ENCODE measurements at places on chromosomes 12 and 14. TPM values are rescaled to one million over a fixed set of nuclear protein-coding genes. Genes with fewer than 3 reads are reported as not detected.

GRCh38 chr14:51368721-51369163 is 128.7 kb downstream of the TMX1 start:
- H3K27me3 ChIP-seq: no peaks in the 10 kb centered on the region
- H3K27ac ChIP-seq: no peak overlapping the region
- H3K36me3 ChIP-seq: no peaks in the 10 kb centered on the region
- no peaks in the 10 kb centered on the region for H3K4me1 ChIP-seq
- DNase-seq: peak; percentile 15

Gene OLR1
- 2.6 TPM for polyA plus RNA-seq

Gene SLC6A12
- polyA plus RNA-seq: 0.27 TPM

GRCh38 chr12:57072661-57073060 is 5.9 kb downstream of the NEMP1 start:
- no peak for DNase-seq
- no peak overlapping the region for H3K4me3 ChIP-seq
- no peaks in the 10 kb centered on the region for H3K27me3 ChIP-seq

- DNase-seq: peak; percentile 55
- H3K4me1 ChIP-seq: peaks cover 4% of the 10 kb centered on the region
- peak overlapping the region; percentile 98 for H3K4me3 ChIP-seq
- H3K27ac ChIP-seq: peak overlapping the region; percentile 68
- H3K27me3 ChIP-seq: no peaks in the 10 kb centered on the region
Measured at GRCh38 chr12:111597831-111598636, 1.1 kb downstream of the ATXN2 start.

Gene PSEN1
- 104 TPM for polyA plus RNA-seq

Gene NR2C1
- polyA plus RNA-seq: 44.4 TPM

Gene EDDM3A
- not detected for polyA plus RNA-seq

Gene TTC7B
- polyA plus RNA-seq: 12.2 TPM

DNA sequence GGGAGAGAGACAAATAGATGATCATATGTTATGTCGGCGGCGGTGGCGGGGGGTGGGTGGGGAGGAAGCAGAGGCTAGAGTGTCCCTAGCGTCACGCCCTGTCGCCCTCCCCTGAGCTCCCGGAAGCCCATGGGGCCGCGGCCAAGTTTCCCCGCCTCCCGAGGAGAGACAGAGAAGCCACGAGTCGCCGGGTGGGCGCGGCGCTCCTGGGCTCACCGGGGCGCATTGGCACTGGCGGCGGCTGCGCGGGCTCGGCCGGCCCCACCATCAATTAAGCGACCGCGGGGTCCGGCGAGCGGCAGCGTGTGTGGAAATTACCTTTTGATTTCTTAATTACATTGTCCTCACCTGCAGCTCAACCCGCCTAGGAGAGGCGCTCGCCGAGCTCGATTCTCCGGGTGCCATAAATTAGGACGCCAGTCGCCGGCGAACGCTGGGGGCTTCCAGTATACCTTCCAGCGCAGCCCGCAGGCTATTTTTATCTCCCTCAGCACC is 119.9 kb upstream of the LHX5 start:
- peaks cover 37% of the 10 kb centered on the region for H3K27me3 ChIP-seq
- peak; percentile 27 for DNase-seq
- H3K4me1 ChIP-seq: no peaks in the 10 kb centered on the region
- H3K27ac ChIP-seq: no peak overlapping the region
- H3K36me3 ChIP-seq: no peaks in the 10 kb centered on the region
- no peak overlapping the region for H3K4me3 ChIP-seq

DNA sequence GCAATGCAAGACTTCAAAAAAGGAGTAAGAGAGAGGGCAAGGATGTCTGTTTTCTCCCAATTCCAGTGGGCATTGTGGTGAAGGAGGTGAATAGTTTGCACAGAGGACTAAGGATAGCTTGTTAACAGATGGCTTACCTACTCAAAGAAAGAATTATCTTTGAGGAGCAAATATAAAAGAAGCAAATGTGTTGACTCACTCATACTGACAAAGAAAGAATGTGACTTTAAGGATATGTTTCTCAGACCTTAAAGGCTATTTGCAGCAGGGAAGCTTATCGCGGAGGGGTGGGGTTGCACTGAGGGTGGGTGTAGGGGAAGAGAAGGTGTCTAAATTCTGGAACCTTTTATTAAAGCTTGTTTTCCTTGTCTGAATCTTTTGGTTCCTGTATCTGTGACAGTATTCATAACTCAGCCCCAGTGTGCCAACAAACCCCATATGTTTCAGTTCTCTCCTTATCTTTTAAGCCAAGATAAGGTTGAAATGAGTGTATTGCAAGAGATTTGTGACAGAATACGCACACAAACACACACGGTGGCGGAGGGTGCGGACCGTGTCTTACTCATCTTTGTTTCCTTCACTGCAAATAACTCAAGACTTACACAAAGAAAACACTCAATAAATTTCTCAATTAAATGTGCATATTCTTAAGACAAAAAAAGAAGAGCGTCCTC is 146.4 kb upstream of the ARID2 start:
- H3K4me1 ChIP-seq: peaks cover 13% of the 10 kb centered on the region
- no peak overlapping the region for H3K27ac ChIP-seq
- H3K36me3 ChIP-seq: no peaks in the 10 kb centered on the region
- no peak overlapping the region for H3K4me3 ChIP-seq
- no peaks in the 10 kb centered on the region for H3K27me3 ChIP-seq

DNA sequence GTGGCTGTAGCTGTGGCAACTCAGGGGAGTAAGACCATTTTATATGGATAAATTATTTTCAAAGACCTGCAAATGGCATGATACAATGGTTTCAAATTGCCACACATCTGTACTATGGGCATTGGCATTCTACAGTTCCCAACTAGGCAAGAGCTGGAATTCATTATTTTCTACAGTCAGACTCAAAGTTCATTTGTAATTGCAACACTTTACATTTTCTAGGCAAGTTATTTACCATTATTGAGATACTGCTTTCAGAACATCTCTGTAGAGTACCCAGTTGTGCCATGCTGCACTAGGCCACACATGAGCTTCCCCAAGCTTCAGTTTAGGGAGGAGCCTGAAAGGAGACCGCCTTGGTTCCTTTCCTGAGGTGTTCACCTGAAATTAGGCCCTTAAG is 8.0 kb upstream of the ATG14 start:
- no peaks in the 10 kb centered on the region for H3K27me3 ChIP-seq
- H3K4me1 ChIP-seq: peaks cover 17% of the 10 kb centered on the region
- H3K27ac ChIP-seq: no peak overlapping the region
- peak; percentile 27 for DNase-seq
- H3K4me3 ChIP-seq: no peak overlapping the region

DNA sequence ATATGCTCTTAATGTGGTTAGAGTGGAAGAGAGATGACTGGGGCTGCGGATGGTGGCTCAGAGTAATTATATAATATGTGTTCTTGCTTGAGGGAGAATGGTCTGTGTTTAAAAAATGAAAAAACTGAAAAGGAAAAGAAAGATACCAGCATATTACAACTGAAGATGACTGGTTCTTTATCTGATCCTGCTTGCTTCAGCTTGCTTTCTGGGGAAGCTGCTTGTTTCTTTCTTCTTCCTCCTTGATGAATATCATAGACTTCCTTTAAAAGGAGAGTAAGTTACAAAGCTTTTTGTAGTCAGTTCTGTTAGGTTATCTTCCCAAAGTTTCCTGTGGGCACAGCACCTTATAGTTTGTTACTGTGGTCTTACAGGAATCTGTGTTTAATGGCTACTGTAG is 210.9 kb downstream of the ERC1 start:
- DNase-seq: no peak
- no peaks in the 10 kb centered on the region for H3K4me1 ChIP-seq
- H3K27ac ChIP-seq: no peak overlapping the region
- no peaks in the 10 kb centered on the region for H3K27me3 ChIP-seq
- H3K4me3 ChIP-seq: no peak overlapping the region
- peaks cover 10% of the 10 kb centered on the region for H3K36me3 ChIP-seq

- no peak overlapping the region for H3K4me3 ChIP-seq
- H3K27ac ChIP-seq: no peak overlapping the region
- H3K27me3 ChIP-seq: no peaks in the 10 kb centered on the region
- no peak for DNase-seq
Measured at GRCh38 chr12:96606644-96607043, 117.3 kb downstream of the CFAP54 start.

Gene TEX52
- 2.8 TPM for polyA plus RNA-seq

DNA sequence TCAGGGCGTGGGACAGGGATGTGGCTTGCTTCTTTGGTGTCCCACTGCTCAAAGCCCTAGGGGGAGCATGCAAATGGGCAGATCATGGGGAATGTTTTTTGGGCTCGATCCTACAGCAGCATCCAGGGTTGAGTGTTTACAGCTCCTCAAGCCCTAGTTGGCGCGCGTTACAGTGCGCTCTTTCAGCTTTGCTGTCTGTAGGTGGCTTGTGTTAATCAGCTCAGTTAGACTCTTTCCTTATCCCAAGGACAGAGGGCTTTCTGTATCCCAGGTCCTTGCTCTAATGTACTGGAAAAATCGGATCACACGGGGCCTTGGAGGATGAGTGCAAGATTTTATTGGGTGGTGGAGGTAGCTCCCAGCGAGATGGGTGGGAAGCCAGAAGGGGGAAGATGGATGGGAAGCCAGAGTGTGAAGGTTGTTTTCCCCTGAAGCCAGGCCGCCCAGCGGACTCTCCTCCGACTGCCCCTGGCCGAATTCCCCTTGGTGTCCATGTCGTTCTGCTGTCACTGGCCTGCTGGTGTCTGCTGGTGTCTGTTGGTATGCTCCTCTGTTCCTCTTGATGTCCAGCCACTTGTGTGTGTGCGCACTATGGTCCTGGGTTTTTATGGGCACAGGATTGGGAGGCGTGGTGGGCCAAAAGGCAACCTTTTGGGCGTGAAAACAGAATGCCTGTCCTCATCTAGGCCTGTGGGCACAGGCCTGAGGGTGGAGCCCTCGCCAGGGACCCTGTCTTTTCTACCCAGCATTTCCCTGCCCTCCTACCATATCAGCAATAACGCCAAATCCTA is 10.7 kb upstream of the TXNRD1 start:
- H3K36me3 ChIP-seq: no peaks in the 10 kb centered on the region
- no peak for DNase-seq
- no peak overlapping the region for H3K27ac ChIP-seq
- no peaks in the 10 kb centered on the region for H3K4me1 ChIP-seq

Gene PLA2G1B
- polyA plus RNA-seq: 0.79 TPM

All from large intestine (tissue), 12 donors.